ENCODE measurements at places on chromosomes 12 and 14.

DNA sequence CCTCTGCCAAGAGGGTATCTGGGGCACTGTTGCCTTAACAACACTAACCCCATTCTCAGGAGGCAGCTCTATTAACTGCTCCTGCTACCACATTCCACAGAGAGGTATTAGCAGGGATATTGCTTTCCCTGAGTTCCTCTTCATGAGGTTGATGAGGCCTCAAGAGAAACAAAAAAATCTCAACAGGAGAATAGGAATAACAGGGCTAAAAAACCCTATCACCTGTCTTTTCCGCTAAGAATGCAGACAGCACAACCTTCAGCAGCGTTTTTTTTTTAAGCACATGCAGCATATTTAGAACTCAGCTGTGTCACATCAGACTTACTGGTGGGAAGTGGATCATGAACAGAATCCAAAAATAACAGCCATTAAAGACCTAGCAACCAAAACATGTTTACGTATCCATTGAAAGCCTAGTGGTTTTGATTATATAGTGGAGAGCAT is 29.2 kb downstream of the ATF7 start:
- DNase-seq, result no peak

GRCh38 chr14:68843471-68844209 is 50.8 kb upstream of the ZFP36L1 start:
- peak; percentile 40 for DNase-seq

- DNase-seq, result no peak
These were observed 146.3 kb downstream of the LRIG3 start for GRCh38 chr12:58773986-58774385.

GRCh38 chr14:104267895-104268294 is 129.5 kb downstream of the KIF26A start:
- no peak for DNase-seq

GRCh38 chr14:34334329-34334728 is 127.7 kb downstream of the SPTSSA start:
- DNase-seq, result no peak

DNA sequence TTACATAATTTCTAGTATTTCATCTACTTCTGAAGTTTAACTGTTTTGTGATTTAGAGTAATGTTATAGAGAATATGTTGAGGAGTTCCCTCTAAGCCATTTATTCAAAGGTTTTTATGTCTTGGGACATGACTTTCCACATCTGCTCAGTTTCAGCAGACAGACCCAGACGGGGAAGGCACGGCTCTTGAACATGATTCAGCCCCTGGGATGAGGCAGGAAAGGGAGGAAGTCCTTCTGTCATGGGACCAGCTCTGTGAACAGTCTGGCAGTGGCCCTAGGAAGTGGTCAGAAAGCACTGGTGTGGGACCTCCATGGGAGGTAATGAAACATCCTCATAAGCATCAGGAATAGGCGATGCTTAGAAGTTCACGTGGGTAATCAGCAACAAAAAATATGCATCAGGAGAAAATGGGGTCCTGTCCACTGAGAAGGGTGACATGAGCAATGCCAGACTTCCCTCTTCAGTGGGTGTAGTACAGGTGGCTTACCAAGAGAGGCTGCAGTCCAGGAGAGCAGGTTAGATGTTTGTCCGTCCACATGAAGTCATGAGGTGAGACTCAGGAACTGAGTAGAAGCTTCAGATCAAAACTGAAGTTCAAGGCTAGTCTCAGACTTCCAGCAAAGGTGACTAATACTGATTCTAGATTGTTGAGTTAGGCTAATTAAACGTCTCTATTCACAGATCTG is 248.5 kb downstream of the IPO8 start:
- peak; percentile 29 for DNase-seq

GRCh38 chr14:20671597-20672283 is 12.6 kb upstream of the RNASE4 start:
- no peak for DNase-seq

- DNase-seq, result no peak
These were observed 228.2 kb upstream of the SYT1 start for GRCh38 chr12:78636231-78636855.

DNA sequence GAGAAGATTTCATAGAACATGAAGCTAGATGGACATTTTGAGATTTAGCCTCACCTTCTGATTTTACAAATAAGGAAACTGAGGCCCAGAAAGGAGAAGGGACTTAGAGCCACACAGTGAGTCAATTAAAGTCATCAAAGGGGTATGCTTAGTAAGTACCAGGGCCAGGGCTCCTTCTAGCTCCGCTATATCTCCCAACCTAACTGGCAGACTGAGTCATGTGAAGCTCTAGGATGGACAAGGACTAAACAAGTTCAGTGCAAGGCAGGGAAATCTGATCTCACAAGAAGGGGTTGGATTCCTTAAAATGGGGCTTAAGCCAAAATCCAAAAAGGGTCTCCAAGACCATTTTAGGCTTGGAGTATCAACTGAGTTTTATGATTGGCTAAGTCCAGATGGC is 215.8 kb downstream of the PHLDA1 start:
- no peak for DNase-seq

- DNase-seq, result no peak
These were observed 6.9 kb downstream of the SHMT2 start for GRCh38 chr12:57236201-57236924.

GRCh38 chr12:51639361-51639760 is 48.3 kb downstream of the SCN8A start:
- no peak for DNase-seq

DNA sequence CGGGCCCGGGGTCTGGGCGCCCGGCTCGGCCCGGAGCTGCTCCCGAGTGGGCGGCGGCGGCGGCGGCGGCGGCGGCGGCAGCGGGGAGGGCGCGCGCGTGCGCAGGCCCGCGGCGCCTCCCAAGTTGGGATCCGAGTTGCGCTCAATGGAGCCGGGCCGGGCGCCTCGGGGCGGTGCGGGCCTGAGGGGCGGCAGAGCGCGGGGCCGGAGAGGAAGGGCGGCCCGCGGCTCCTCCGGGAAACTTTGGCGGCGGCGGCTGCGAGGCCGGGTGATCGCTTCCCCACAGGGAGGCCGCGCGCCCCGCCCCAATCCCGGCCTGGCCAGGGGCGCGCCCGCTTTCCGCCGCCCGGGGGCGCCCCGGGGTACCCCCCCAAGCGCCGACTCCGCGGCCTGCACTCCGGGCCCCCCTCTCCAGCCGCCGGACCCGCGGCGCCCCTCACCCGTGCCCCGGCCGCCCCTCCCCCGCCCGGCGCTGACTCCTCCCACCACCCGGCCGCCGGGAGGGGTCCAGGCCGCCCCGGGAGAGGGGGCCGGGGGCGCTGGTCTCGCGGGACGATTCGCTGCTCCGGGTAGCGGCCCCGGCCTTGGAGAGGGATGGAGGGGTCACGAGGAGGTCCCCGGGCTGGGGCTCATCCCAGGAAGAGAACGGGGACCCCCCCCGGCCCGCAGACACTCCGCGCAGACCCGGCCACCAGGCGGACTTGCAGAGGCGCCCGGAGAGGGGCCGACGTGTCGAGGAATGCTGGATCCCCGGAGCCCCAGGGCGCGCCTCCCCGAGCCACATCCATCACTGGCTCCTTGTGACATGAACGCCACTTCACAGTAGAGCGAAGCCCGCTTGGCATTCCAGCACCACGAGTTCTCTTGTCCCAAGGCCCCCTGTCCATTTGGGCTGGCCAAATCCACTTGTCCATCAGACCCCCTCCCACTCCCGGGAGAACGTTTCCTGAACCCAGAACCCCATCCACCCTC is at the start of gene RILPL1:
TSS of gene RILPL1 (minus strand) at position 48 of the 972 bp plus-strand sequence. CDS start 237 bp downstream, outside the sequence.
- peak; percentile 28 for DNase-seq

DNA sequence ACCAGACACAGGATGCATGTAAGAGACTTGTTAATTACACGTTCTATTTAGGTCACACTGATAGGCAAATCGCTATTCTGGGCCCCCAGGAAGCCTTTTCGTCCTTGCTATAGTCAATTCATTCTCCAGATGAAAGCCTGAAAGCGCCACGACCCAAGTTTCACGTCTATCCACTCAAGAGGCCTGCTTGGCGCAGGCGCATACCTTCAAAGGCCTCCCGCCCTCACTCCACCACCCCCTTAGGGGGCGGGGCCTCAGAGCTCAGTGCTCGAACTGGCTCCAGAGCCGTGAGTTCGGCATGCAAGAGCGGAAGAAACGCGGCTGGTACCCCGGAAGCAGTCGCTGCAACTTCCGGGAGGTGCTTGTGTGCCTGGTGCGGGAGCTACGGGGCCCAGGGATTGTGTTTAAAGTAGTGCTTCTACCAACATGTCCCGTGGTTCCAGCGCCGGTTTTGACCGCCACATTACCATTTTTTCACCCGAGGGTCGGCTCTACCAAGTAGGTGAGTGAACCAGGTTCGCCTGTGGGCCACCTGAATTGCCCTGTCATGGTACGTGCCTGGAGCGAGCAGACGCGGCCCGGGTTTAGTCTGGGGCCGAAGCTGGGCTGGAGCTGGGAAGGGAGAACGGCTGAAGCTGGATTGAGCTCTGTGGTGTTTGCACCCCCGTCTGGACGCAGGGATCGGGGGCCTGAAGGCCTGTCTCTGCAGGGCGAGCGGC is at the start of gene PSMA6:
TSS of gene PSMA6 (plus strand) at position 332 of the 719 bp plus-strand sequence. CDS start at position 427, 95 bp downstream.
- peak; percentile 92 for DNase-seq

DNA sequence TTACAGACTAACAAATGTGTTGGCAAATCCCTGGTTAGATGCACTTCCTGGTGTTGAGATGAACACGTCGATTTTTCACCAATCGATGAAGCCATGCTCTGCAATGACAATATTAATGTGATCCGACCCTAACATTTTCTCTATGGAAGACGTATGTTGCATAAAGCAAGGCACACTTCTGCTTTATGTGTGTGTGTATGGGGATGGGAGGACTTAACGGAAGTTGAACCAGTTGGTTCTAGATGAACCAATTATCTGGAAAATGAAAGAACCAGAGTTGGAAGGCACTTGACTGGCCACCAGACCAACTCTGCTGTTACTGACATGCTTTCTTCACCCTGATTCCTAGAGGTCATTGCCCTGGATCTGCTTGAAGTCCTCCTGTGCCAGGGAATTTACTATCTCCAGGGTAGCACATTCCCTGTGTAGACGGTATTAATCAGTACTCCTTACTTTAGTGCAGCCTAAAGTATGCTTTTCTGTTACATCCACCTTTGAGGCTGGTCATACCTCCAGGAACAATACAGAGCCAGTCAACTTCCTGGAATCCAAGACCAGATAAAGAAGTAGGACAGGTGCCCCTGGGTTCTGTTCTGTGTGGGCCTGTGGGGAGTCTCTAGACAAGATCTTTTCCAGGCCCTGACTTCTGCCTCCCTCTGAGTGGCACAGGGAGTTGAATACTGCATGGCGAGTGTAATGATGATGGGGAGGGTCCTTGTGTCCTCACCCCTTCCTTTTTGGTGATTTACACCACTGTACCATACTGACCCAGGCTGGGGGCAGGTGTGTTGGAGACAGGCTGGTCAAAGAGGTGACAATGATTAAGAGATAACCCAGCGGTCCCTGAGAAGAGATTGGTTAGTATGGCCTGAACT is 4.1 kb downstream of the SDR39U1 start:
- no peak for DNase-seq

GRCh38 chr12:14950421-14950820 is 11.0 kb downstream of the ARHGDIB start:
- DNase-seq, result no peak

DNA sequence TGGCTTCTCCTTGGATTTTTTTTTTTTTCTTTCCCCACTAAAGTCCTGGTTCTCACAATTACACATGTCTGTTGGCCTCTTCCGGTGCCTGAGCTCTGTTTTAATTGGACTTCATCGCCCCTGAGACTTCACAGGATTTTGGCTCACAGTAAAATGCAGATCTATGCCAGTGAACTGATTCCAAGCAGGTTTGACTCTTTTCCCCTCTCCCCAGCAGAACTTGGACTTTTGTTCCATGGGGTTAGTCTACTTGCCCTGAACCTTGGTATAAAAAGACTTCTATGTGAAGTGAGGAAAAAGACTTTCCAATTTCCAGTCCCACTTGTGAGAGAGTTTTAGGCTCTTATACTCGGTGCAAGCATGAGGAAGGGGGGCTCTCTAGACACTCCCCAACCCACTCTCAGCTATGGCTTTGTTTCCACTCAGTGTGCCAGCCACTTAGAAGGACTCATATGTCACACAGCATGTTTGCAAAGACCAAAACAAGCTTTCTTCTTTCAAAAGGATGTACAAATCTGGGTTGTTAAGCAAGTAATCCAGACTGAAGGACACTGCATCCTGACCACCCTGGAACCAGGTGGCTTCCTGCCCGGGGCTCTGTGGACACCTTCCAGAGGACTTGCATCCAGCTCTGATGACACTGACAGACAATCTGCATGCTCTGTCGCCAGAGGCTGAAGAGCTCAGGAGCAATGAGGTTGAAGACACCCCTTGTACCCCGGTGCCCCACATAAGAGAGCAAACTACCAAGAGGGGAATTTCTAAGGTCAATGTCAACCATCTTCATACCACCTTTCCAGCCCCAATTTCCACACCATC is 221.9 kb upstream of the EGLN3 start:
- DNase-seq, result no peak

DNA sequence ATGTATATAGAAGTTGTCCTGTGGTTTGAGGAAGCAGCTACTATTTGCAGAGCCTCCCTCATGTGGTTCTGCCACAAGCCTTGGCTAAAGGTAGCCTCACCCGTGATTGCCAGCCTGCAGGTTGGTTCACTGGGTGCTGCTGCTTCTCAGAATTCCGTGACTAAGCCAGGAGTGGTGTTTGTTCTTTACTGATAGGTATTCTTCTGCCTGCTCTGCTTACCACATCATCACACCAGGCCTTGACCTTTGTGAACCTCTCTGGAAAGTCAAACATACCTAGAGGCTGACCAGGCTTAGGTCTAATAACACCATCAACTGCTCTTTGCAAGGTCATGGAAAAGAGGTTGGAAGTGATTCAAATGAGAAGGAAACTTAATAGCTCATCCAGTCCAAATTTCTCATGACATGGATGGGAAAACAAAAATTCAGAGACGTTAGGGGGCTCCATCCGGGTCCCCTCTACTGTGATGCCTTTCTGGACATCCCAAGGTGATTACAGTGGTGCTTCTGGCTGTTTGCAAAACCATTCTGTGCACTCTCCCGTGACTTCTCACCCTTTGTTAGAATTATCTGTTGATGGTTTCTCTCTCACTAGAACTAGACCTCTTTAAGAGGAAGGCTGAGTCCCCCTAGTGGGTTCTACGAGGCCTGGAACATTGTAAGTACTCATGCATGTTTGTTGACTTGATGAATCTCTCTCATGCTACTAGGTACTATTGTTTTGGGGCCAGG is 8.5 kb upstream of the SOCS2 start:
- DNase-seq, result peak; percentile 38

- DNase-seq, result no peak
These were observed 188.4 kb downstream of the MSRB3 start for GRCh38 chr12:65466911-65467310.

GRCh38 chr12:94987801-94988200 is 15.7 kb downstream of the NDUFA12 start:
- peak; percentile 33 for DNase-seq

GRCh38 chr12:112664569-112664968 is 127.0 kb upstream of the RPH3A start:
- DNase-seq, result no peak

DNA sequence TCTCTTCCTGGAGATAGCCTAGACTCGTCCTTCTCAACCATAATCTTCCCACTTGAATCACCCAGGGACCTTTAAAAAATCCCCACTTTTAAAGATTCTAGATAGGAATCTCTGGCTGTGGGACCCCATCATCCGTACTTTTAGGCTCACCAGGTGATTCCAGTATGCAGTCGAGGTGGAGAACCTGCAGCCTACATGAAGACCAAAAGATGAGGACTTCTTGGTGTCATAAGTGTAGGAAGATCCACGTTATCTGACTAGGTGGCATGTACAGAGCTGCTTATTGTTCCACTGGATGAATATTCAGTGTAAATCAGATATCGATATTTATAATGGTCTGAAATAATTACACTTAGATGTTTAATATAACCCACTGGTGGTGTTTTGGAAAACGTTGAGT is 2.6 kb downstream of the PRKCH start:
- no peak for DNase-seq

GRCh38 chr12:127531542-127531941 is 735.4 kb upstream of the TMEM132C start:
- DNase-seq, result no peak
